ENCODE measurements at places on chromosomes 4 and X.

DNA sequence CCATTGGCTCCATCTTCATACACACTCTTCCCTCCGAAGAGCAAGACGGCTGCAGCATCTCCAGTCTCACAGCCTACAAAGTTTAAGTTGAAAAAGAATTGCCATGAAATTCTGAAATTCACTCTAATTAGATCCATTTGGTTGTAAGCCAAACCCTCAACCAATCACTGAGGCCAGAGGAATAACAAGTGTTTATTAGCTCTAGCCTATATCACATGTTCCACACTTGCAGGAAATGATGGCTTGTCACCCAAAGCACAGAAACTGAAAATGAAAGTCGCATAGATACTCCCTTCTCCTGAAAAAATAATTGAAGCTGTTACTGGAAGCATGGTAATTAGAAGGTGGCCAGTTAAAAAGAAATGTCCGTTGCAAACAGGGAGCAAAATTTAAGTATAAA, 1071.8 kb downstream of the CCSER1 start:
- no peak for DNase-seq

DNA sequence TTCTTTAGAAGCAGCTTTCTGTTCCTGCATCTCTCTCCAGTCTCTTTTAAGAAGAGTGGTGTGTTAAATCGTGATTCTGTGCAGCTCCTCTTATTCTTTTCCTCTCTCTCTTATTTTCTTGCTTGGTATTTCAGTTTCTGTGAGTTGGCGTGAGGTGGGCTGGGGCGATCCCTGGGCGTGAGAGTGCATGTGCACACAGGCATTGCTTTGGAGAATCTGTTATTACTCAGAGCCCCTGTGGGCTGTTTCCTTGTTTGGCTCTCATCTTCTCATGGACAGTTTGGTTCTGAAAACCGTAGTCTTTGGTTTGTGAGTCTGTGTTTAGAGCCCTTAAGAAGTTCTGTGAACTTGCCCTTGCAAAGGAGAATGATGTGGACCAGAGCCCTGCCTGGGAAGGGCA, 97.2 kb upstream of the CLNK start:
- no peak for DNase-seq

DNA sequence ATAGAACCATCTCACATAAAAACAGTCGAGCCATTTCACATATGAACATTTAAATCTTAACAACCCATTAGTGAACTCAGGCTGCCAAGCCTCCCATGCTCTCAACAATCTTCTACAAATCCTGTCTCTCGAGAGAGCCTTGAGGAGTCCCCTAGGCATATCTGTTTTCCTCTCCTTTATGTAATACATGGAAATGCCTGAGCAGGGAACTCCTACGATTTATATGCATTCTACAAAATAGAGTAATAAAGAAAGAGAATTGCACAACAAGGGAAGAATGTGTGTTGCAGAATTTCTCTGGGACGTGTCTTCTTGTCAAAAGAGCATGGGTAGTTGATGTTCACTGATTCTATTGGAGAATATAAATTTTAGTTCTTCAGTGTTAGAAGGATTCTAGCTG, 101.8 kb upstream of the VCX2 start:
- no peak for DNase-seq

DNA sequence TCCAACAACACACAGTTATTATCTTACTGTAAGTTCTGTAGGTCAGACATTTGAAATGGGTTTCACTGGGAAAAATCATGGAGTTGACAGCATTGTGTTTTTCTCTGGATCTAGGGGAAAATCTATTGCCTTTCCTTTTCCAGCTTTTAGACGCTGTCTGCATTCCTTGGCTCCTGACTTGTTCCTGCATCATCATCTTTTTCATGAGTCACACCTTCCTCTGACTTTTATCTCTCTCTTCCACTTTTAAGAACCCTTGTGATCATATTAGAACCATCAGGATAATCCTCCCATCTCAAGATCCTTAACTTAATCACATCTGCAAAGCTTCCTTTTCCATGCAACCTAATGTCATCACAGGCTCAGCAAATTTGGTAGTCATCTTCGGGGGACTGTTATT, 1454.8 kb downstream of the RPA4 start:
- no peak for DNase-seq

DNA sequence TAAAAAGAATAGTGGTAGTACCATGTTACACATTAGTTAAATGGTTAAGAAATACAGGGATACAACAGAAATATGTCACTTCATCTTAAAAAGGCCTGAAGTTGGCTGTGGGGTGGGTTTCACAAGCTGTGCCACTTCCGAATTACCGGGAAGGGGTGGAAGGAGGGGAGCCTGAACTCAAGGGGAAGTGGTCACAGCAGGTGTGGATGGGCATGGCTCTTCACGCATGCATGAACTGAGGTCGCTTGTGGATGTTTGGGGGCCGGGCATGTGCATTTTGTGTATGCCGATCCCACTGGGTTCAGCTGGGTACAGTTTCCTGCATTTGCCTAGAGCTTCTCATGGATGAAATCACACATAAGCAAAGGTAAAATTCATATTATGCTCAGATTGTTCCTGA, 64.9 kb downstream of the CLCN4 start:
- no peak for DNase-seq

DNA sequence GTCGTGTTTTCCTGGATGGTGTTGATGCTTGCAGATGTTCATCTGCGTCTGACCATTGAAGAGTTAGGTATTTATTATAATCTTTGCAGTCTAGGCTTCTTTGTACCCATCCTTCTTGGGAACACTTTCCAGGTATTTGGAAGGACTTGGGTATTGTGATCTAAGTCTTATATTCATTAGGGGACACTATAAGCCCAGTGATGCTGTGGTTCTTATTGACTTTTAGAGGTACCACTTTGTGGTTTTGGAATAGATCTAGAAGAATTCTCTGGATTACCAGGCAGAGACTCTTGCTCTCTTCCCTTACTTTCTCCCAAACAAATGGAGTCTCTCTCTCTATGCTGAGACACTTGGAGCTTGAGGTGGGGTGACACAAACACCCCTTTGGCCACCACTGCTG, 41.6 kb downstream of the AFM start:
- no peak for DNase-seq

- DNase-seq, result no peak
Observed at GRCh38 chrX:19837648-19838047, 49.8 kb downstream of the SH3KBP1 start.

- no peak for DNase-seq
Observed at GRCh38 chr4:13396161-13396560, 88.0 kb downstream of the RAB28 start.

DNA sequence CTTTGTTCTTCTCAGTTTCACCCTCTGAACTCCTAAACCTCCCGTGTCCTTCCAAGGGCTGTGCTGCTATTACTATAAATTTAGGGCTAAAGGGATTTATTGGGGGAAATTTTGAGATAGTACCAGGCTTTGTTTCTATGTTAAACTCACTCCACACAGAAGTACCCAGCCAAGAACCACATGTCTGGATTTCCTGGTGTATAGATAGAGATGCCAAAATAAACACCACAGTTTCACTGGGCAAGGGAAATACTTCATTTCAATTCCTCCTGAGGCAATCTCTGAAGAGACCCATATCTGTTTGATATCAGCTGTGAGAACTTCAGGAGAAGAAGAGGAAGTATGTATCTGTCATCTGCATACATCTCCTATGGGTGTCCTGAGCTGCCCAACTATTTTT, 21.7 kb upstream of the CLNK start:
- no peak for DNase-seq

GRCh38 chrX:47218920-47219815, 687 bp downstream of the CDK16 start:
- no peak for DNase-seq

DNA sequence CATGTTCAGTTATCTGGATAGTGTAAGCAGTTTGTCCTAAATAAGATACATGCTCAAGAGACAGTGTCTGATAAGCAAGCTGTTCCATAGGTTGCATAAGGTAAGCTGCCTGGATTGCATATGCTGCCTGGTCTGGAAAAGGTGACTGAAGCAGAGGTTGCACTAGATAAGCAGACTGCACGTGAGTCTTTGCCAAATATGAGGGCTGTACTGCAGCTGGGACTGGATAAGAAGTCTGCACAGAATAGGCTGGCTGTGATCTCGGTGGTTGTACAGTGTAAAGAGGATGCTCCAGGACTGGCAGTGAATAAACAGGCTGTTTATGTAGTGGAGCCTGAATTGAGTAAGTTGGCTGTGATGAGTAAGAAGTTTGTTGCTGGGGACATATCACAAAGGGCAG, 68.9 kb downstream of the WNK3 start:
- DNase-seq, result no peak

- DNase-seq, result no peak
Observed at GRCh38 chr4:156811963-156812362, 159.6 kb downstream of the PDGFC start.

GRCh38 chr4:57607566-57608180, 497.5 kb upstream of the IGFBP7 start:
- no peak for DNase-seq

DNA sequence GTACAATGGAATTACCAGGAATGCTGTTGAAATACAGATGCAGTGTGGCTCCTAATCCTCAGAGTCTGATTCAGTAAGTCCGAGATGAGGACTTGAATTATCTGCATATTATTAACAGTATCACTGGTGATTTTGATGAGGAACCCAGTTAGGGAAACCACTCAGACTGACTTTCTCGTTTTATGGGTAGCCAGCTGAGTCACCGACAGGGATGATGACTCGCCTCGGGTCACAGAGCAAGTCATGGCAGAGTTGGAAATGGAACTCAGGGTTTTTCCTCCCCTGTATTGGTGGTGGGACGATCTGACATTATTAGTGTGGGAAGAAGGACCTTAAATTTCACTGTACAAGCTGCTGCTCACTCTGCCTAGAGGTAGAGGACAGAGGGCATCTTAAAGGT, 51.3 kb downstream of the RTL9 start:
- DNase-seq, result peak; percentile 9

DNA sequence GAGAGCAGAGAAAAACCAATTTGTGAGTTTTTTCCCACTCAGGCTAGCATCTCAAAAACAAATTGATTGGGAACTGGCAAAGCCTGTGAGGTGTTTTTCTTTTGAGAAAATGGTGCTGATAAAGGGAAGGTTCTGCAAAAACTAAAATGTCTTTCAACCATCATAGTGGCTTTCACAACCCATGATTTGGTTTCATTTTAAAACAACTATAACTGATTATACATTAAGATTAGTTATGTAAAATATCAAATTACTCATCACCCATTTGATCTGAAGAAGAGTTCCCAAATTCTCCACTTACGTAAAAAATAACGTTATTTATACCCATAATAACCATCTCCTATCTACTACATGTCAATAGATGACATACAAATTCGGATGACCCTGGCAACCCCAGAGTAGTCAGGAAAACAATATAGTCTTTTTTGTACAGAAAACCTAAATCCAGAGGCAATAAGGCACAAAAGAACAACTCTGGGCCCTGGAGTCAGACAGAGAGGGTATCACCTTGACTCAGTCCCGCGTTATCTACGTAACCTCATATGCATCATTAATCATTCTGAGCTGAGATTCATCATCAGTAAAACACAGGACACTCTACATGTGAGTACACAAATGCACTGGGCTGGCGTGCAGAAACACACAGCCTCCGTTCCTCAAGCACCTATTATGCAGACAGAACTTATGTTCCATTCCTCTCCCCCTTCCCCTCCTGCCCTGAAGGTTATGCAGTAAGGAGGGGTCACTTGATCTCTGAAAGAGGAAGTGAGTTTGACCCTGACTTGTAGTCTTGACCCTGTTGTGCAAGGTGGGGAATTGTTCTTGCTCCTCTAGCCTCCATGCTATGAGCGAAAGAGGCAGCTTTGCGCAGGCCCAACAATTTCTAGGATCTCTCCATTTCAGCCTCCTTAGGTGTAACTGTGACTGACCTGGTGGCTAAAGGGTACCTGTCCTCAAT, 82.2 kb downstream of the SLC9A7 start:
- no peak for DNase-seq

GRCh38 chr4:72338060-72338459, 231.0 kb downstream of the ADAMTS3 start:
- no peak for DNase-seq

GRCh38 chr4:177951026-177951425, 508.8 kb upstream of the AGA start:
- DNase-seq, result no peak

DNA sequence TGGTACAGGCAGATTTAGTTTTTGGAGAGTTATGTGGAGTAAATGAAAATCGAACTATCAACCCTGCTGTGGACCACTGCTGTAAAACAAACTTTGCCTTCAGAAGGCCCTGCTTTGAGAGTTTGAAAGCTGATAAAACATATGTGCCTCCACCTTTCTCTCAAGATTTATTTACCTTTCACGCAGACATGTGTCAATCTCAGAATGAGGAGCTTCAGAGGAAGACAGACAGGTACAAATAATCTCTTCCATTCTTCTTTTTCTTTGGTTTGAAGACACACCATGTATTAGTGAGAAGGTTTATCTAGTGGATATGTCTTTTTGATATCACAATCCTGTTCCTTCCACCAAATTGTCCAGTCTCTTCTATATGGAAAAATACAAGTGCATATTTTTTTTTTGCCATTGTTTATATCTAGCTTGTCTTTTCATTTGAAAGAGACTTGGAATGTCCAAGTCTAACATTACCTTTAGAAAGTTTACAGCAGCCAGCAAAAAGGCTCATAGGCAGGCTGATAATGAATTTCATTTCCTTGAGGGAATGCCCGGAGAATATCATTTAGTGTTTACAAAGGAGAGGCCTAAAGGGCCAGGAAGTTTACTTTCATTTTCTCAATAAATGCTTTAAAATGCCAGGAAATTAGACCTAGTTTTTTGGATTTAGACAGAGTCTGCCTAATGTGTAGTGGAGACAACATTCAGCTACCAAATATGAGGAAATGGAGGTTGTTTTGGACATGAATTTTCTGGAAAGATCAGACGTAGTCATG, 18.6 kb downstream of the AFM start:
- no peak for DNase-seq

- no peak for DNase-seq
Observed at GRCh38 chr4:123649645-123650391, 253.2 kb downstream of the SPRY1 start.

DNA sequence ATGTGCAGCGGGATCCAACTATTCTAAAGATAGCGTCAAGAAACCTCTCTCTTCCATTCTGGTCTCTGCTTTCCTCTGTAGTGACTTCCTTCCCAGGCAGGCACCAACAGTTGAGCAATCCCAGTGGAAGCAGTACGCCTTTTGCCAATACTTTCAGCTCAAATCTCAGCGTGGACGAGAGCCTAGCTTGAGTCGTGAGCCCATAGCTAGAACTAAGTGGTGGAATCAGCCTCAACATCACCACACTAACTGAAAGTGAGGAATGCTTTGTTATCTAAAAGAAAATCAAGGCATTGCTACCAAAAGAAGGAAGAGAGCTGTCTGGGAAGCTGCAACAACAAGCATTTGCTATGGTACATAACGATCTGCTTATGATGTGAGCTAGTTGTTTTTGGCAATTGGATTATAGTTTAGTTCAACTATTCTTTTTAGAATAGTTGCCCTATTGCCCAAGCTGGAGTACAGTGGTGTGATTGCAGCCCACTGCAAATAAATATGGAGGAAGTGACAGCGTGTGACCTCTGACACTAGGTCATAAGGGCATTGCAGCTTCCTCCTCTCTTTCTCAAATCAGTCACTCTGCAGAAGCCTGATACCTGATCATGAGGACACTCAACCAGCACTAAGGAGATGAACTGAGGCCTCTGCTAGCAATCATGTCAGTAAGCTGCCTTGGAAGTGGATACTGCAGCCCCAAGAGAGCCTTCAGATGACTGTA, 24.7 kb upstream of the FRYL start:
- peak; percentile 42 for DNase-seq

- DNase-seq, result no peak
Observed at GRCh38 chr4:7487502-7487901, 52.8 kb upstream of the PSAPL1 start.

All from dermis microvascular lymphatic vessel endothelial cell (primary cell).